Gastrocnemius medialis (tissue), 4 donors: ENCODE measurements at places on chromosomes 7 and 10. TPM values are rescaled to one million over a fixed set of nuclear protein-coding genes. Genes with fewer than 3 reads are reported as not detected.

Gene TMEM26
- not detected for total RNA-seq

Gene SFRP5
- total RNA-seq, result 0.25 TPM

Gene GRM3
- not detected for total RNA-seq

Gene ZNF425
- total RNA-seq, result 1.2 TPM

Gene C7orf33
- total RNA-seq, result not detected

Gene ARHGAP12
- total RNA-seq, result 34.3 TPM

Gene TMEM178B
- total RNA-seq, result 1.8 TPM

Gene NANOS1
- 25.2 TPM for total RNA-seq

Gene PNLIPRP3
- total RNA-seq, result not detected

DNA sequence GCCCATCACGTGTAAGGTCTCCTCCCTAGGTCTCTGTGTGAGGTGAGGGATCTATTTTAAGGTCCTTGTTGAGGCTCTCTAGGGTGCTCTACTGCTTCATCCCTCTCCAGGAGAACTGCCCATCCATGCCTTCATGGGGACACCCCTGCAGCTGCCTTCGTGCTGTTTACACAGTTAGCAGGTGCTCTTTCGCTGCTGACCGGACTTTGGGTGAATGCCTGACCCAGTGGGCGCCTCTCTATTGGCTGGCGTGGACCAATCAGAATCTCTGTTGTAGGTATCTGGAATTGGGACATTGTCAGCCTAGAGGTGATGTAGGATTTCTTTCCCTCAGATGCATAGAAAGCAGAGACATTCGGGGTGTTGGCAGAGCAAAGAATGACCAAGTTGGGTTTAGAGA is 38.7 kb upstream of the HMX3 start:
- H3K27ac ChIP-seq, result no peak overlapping the region
- no peaks in the 10 kb centered on the region for H3K4me1 ChIP-seq
- H3K36me3 ChIP-seq, result no peaks in the 10 kb centered on the region
- H3K27me3 ChIP-seq, result peaks cover 11% of the 10 kb centered on the region
- no peak overlapping the region for H3K4me3 ChIP-seq
- no peak for DNase-seq

DNA sequence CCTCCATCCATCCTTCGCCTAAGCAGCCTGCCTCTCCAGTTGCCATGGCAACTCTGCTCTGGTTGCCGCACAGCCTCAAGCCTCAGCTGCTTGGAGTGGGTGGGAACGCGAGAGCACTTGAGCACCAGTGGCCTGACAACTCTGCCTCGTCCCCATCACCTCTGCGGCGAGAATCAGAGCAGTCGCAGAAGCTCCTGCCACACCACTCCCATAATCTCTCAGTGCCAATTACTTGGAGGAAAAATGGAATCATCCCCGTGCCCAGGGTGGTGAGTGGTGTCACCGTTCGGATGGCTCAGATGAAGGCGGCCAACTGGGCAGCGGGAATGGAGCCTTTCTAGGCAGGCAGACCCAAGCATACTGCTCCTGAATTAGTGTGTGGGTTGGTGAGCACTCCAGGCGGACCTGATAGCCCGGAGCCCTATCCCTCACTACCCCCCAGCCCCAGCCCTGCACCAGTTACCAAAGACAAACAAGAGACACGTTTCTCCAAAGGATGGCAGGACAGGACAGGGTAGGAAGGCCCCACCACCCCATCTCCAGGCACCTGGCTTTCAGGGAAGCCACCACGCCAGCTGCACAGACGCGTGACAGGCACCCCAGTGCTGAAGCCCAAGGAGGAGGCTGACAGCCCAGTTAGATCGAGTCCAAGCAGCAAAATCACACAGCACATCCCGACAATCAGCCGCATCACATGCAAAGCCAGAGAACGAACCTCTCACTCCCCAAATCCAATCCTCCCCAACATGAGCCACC is 335.4 kb downstream of the PTPRN2 start:
- H3K4me1 ChIP-seq, result no peaks in the 10 kb centered on the region
- no peaks in the 10 kb centered on the region for H3K27me3 ChIP-seq
- no peak for DNase-seq
- H3K36me3 ChIP-seq, result no peaks in the 10 kb centered on the region
- H3K4me3 ChIP-seq, result no peak overlapping the region

DNA sequence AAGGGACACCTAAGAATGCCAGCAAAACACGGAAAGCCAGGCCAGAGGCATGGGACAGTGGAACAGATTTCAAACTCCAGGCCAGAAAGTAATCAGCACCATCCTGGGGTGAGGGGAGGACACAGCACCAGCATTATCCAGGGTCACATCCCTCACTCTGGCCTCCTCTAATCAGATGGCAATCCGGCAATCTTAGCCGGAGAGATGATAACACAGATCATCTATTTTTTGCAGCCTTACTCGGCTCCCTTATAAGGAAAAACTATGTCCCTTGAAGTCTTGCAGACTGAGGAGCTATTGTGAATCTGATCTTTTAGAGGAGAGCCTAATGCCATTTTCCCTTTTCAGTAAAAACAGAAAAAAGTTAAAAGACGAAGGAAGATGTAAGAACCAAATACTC is 16.5 kb downstream of the TRIL start:
- no peaks in the 10 kb centered on the region for H3K27me3 ChIP-seq
- H3K4me3 ChIP-seq, result no peak overlapping the region
- no peak overlapping the region for H3K27ac ChIP-seq
- no peak for DNase-seq

- no peaks in the 10 kb centered on the region for H3K4me1 ChIP-seq
- no peaks in the 10 kb centered on the region for H3K36me3 ChIP-seq
- DNase-seq, result no peak
Measured at GRCh38 chr10:16662923-16663322, 141.2 kb upstream of the C1QL3 start.

GRCh38 chr7:12709726-12710502 is 22.5 kb downstream of the ARL4A start:
- H3K4me1 ChIP-seq, result peaks cover 44% of the 10 kb centered on the region
- no peaks in the 10 kb centered on the region for H3K27me3 ChIP-seq
- no peak for DNase-seq
- H3K4me3 ChIP-seq, result no peak overlapping the region

DNA sequence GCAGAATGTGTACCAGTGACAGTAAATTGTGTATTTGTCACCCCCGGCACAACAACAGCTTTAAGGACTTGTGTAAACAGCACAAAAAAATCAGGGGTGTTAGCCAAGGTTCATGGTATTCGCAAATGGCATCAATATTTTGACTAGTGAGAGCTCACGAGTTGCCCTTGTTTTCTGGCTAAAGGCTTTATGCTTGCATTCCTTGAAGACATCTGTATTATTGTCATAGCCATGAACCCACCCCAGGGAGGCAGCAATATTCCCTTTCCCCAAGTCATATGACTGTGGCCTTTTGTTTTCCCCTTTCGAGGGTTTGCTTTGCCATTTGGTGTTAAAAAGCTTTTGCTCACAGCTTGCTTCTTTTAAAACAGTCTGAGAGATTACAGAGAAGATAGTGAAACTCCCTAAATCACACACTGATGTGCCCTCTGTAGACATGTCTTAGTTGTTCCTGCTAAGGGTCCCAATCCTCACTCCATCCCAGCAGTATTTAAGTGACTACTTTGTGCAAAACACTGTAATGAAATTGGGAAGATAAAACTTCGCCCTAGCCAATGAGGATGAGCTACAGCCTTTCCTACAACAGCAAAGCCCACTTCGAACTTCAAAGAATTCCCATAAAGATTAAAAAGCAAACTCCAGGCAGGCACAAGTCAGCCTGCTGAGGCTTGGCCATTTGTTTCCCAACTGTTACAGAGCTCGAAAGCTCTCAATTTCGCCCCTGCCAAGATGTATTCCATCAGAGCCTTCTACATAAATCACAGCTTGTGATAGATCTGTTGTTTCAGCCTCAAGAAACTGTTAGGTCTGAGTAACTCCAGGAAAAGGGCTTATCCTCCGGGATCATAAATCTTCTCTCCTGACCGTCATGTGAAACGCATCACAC is 172.3 kb downstream of the ADAM12 start:
- H3K27ac ChIP-seq, result no peak overlapping the region
- H3K36me3 ChIP-seq, result no peaks in the 10 kb centered on the region
- H3K4me3 ChIP-seq, result no peak overlapping the region
- H3K27me3 ChIP-seq, result no peaks in the 10 kb centered on the region

- no peaks in the 10 kb centered on the region for H3K36me3 ChIP-seq
- H3K27ac ChIP-seq, result no peak overlapping the region
- DNase-seq, result no peak
- no peaks in the 10 kb centered on the region for H3K27me3 ChIP-seq
- no peaks in the 10 kb centered on the region for H3K4me1 ChIP-seq
Measured at GRCh38 chr7:25196132-25196896, 32.0 kb downstream of the NPVF start.

DNA sequence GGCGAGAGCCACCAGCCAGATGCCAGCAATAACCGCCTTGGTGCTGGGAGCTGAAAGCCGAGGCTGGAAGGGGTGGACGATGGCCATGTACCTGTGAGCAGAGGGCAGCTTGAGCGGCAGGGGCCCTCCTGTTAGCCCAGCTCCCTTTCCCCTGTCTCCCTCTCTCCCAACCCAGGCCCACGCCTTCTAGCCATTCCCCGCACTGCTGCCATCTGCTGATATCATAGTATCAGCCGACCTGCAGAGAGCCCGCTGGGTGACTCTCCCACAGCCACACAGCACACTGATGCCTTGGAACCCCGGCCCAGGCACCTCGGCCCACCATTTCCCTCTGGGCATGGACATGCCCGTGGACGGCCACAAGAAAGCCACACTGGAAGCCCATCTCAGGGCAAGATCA is 1.7 kb downstream of the TACR2 start:
- no peak overlapping the region for H3K27ac ChIP-seq
- H3K4me1 ChIP-seq, result peaks cover 4% of the 10 kb centered on the region
- no peaks in the 10 kb centered on the region for H3K36me3 ChIP-seq
- no peaks in the 10 kb centered on the region for H3K27me3 ChIP-seq

DNA sequence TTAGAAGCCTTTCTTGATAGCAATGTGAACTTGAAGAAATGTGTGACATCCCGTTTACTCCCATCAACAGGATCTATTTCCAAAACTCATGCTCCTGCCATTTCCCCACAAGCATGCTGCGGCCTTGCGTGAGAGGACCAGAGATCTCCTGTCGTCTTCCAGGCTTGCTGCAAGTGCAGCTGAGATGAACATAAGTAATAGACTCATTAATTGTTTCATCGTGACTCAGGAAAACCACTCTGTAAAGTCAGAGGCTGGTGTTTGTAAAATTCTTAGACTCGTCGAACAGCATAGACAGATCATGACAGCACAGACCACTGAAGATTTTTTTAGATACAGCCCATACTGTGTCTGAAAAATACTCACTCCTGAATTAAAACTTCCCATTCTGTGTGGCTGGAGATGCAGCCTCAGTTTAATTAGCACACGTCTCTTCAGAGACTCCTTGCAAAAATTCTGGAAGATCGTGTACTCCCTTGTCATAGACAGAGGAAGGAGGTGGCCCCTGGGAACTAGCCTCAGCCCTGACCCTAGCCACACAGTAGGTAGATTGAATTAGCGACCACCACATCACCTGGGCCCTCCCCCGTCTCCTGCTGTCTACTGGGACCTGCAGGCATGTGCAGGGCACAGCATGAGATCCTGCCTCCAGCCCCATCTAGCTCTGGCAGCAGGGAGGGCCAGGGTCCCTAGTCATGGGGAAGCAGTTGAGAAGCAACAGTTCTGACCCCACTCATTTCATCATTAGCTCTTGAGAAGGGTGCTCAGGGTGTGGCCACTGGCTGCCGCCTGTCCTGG is 226.0 kb downstream of the CELF2 start:
- no peak overlapping the region for H3K27ac ChIP-seq
- no peaks in the 10 kb centered on the region for H3K27me3 ChIP-seq
- no peaks in the 10 kb centered on the region for H3K36me3 ChIP-seq
- DNase-seq, result no peak
- peaks cover 6% of the 10 kb centered on the region for H3K4me1 ChIP-seq
- H3K4me3 ChIP-seq, result no peak overlapping the region

DNA sequence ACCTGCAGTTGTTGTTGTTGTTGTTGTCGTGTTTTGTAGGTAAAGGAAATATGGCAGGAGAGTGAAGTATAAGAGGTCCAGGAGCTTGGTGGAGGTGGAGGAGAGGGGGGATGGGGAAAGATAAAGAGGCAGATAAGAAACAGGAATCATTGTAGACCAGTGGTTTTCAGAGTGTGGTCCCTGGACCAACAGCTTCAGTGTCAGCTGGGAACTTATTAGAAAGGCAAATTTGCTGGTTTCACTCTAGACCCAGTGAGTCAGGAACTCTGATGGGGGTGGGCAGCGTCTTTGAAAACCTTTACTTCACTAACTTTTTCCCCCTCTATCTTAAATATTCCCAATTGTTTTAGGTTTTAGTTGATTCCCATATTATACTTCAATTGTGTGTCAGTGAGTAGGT is 241.5 kb downstream of the AUTS2 start:
- H3K27me3 ChIP-seq, result no peaks in the 10 kb centered on the region
- no peaks in the 10 kb centered on the region for H3K36me3 ChIP-seq
- H3K4me3 ChIP-seq, result no peak overlapping the region
- no peak overlapping the region for H3K27ac ChIP-seq

DNA sequence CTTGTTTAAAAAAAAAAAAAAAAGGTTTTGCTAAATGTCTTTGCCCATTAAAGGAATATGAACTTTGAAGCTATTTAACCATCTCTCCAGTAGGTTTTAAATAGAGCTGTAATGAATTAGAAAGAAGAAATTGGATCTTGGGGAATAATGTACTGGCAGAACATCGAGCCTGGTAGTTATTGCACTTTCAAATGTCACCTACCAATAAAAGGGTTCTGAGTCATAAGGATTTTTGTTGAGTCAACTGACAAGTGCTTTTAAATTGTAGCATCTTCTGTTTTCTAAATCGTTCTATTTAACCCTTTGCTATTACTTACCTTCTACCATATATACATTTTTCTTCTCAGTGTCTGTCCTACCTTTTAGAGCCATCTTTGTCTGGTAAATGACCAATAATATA is 10.7 kb downstream of the CUTC start:
- DNase-seq, result no peak
- peak overlapping the region; percentile 20 for H3K4me3 ChIP-seq
- H3K36me3 ChIP-seq, result peaks cover 86% of the 10 kb centered on the region

GRCh38 chr7:31955021-31955420 is 115.2 kb downstream of the PDE1C start:
- H3K4me3 ChIP-seq, result no peak overlapping the region
- DNase-seq, result no peak
- H3K4me1 ChIP-seq, result no peaks in the 10 kb centered on the region
- no peaks in the 10 kb centered on the region for H3K27me3 ChIP-seq
- H3K36me3 ChIP-seq, result no peaks in the 10 kb centered on the region

DNA sequence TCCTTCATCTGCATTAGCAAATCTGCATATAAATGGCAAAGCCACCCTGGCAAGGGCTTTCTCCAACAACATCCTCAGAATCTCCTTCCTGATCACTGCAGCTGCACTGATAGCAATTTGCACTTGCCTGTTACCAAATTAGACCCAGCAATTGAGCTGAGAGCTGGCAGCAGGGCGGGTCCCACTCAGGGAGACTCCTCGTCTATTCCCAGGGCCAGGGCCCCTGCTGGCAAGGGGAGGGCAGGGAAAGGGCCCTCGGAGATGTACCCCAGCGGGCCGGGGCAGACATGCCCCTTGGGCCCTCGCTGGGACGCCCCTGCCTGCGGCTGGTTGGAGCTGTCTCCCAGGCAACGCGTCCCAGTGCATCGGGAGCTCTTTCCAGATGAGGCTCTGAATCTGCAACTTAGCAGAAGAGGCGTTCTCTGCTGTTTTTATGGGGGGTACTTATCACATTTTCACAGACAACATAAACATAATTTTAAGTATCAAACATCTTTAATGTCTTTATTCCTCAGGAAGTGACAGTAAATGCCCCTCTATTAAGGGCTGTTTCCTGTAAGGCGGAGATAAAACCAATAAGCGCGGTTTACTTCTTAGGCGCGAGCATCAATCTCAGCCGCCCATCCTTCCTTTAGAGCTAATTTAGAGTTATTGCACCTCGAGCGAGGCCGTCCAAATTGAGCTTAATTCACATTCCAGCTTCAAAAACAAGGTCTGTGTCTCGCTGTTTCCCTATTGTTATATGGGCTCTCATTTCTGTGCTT is 249.0 kb upstream of the PPP2R2D start:
- no peak overlapping the region for H3K27ac ChIP-seq
- H3K4me3 ChIP-seq, result no peak overlapping the region
- no peaks in the 10 kb centered on the region for H3K4me1 ChIP-seq
- no peaks in the 10 kb centered on the region for H3K36me3 ChIP-seq
